GM23248 (cell line): ENCODE measurements at places on chromosomes 1 and 21. TPM values are rescaled to one million over a fixed set of nuclear protein-coding genes. Genes with fewer than 3 reads are reported as not detected.

- no peak overlapping the region for H3K4me3 ChIP-seq
- DNase-seq, result no peak
- H3K36me3 ChIP-seq, result no peaks in the 10 kb centered on the region
- H3K27ac ChIP-seq, result no peak overlapping the region
Observed at GRCh38 chr21:44991538-44992483, 52.0 kb downstream of the SLX9 start.

DNA sequence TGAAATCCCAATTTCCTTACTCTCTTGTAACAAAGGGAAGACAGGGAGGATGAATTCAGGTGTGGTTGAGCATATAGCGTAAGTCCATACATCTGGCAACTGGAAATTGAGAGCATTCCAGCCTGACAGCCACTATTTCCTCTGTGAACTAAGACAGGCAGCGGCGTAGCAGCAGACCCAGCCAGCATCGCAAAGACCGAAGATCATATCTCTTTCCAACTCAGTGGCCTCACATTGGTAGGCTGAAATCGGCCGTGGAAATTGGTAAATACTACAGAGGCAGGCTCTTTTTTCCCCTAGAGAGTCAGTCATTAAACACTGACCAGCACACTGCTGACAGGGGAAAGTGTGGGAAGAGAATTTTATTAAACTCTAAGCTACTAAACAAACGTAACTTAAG, 43.4 kb downstream of the TARBP1 start:
- H3K4me1 ChIP-seq, result peaks cover 9% of the 10 kb centered on the region; the same call in 1 of the 2 replicates
- DNase-seq, result no peak
- H3K27me3 ChIP-seq, result no peaks in the 10 kb centered on the region
- no peak overlapping the region for H3K4me3 ChIP-seq
- peaks cover 15% of the 10 kb centered on the region; the same call in 1 of the 2 replicates for H3K36me3 ChIP-seq
- no peak overlapping the region for H3K27ac ChIP-seq

DNA sequence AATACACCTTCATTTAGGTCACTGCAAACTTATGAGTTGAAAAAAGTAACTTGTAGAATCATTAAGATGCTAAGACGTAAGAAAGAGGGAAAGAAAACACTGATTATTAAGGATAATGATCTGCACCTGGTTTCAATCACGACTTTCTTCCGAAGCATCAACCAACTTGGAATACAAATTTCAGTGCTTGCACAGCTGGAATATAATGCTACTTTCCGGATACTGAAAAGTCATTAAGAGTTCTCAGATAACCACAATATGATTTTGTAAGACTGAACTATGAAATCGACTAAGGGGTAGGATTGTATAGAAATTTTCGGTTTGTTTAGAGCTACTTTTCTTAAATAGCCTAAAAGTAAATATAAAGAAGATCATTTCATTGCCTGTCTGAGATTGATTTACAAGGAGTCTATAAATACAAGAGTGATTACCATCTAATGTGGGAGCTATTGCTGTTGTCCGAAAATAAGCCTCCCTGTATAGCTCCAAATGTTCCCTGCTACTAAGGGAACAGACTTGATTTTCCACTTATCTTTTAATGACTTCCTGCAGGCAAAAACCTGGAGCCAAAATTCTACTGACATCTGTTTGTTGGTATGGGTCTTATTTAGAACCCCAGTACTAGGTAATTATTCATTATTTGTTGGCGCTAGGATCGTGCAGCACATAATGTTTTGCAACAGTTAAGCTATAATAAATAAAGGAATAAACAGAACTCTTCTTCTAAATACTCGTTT, 673.3 kb downstream of the KCNT2 start:
- H3K27ac ChIP-seq, result no peak overlapping the region
- DNase-seq, result no peak
- no peak overlapping the region for H3K4me3 ChIP-seq

DNA sequence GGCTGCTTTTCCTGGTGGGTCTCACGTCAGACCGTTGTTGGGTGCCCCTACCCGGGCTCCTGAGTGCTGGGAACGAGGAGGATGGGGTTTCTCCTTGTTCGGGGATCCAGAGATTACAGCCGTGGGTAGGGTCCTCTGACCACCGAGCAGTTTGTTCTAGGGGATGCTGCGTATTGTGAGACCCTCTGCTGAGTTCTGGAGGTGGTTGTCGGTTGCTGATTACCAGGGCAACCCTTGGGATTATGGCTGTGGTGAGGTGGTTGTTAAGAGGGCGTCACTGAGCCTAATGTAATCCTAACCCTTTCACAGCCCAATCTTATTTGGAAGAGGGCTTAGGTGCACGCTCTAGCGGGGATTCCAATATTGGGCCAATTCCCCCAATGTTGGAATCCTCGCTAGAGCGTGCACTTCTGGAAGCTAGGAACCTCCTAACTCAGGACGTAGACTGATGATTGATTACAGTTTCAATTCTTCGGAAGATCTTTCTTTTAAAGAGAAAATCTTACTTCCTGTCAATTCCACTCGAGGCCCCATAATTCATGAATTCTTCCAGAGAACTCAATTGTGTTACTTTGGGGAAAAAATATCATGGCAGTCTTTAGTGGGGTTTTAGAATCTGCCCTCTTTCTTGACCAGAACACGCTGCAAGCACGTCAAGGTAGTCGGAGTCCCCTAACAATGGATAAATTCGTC, 483 bp downstream of the TCEANC2 start:
- H3K4me3 ChIP-seq, result peak overlapping the region; percentile 95
- H3K27ac ChIP-seq, result peak overlapping the region; percentile 92
- H3K4me1 ChIP-seq, result peaks cover 15% of the 10 kb centered on the region
- no peaks in the 10 kb centered on the region for H3K27me3 ChIP-seq

- H3K4me3 ChIP-seq, result no peak overlapping the region
- H3K27ac ChIP-seq, result no peak overlapping the region
- H3K4me1 ChIP-seq, result no peaks in the 10 kb centered on the region
- peak; percentile 47 for DNase-seq
Observed at GRCh38 chr1:3283849-3284248, 170.6 kb upstream of the ARHGEF16 start.

CD2 gene
- total RNA-seq, result not detected in 2 replicates

MIB2 gene
- 70.5 and 100 TPM in 2 replicates for total RNA-seq

SLC30A10 gene
- total RNA-seq, result not detected in 2 replicates
